ENCODE measurements at places on chromosomes 2 and 18. TPM values are rescaled to one million over a fixed set of nuclear protein-coding genes. Genes with fewer than 3 reads are reported as not detected.

The DNER gene
- 1.1 TPM for total RNA-seq

The IL36RN gene
- not detected for total RNA-seq

The CDH7 gene
- not detected for total RNA-seq

The UGT1A10 gene
- not detected for total RNA-seq

The TEX51 gene
- not detected for total RNA-seq

The ONECUT2 gene
- 0.09 TPM for total RNA-seq

The MALL gene
- total RNA-seq, result 12.3 TPM

DNA sequence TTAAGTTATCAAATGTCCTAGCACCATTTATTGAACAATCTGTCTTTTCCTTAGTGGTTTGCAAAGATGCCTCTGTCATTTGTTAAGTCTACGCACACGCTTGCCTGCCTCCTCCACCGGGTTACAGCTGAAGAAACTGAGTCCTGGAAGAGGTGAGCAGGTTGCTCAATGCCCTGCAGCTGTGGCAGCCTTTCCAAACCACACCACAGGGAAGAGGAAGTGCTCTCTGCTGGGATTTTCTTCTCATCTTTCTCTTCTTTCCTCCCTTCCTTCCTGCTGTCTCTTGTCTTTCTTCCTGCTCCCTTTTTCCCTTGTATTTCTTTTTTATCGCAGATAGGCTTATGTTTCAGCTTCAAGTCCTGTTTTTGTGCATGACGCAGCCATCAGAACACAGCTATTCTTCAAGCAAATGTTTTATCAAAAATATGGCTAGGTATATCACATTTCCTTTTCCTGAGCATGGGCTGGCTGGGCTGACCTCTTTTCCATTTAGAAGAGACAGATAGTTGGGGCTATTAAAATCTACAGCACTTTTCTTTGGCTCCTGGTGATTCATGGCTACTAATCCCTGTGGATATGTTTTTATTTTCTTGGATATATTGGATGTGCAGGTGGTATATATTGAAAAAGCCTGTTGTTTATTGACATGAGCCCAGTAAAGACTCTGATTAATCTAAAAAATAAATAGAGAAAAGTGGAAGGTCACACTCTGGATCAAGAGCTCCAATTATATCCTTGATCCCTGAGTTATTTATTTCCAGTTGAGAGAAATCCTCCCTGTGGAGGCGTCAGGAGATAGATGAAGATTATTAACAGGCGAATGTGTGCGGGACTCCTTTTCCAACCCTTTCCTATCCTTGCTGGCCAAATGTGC, 214.6 kb downstream of the TSN start:
- DNase-seq, result no peak

DNA sequence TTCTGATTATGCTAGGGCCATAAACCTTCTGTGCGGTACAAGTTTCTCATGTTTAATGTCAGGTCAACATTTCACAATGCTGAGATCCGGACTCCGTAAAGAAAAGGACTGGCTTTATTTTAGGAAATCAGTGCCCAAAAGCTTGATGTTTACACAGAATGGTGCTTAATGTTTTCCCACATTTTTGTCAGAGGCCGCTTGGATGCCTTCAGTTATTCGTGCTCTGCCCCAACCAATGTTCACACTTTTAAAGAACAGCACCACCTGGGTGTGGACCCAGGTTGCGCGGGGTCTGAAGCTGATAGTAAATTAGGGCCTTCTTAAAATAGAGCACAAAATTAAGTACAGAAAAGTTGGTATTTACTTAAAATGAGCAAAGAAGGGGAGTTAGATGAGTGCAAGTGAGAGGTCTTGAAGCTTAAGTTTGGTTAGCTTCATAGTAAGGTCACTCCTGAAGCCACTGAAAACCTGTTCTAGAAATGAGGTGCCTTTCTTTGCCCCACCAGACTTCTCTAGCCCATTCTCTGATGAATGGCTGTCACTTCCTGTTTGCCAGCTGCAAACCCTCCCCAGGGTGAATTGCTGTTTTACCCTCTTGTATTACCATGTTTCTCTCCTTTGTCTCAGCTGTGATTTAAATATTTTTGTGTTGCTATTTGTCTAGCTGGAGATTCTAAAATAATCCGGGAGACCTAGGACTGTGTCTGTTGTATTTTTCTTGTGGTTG, 20.5 kb downstream of the SLC3A1 start:
- DNase-seq, result no peak

GRCh38 chr2:46416739-46417403, 62.5 kb upstream of the TMEM247 start:
- no peak for DNase-seq

DNA sequence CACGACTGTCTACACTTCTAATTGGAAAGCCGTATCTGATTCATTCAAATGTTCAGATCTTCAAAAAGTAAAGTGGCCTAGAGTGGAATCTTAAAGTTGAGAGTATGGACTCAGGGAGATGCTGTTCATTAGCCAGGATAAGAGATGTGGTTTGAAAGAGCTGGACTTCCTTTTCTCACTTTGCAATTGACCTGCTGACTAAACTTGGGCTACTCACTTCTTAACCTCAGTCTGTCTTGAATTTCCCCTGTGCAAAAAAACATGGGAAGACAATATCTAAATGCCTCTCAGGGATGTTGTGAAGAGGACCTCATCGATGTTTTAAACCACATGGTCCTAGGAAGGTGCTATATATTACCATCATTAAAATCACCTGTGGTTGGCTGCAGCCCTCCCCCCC, 64.1 kb downstream of the BCL2 start:
- no peak for DNase-seq

- no peak for DNase-seq
Measured at GRCh38 chr2:217049422-217049821, 189.6 kb upstream of the TNP1 start.

DNA sequence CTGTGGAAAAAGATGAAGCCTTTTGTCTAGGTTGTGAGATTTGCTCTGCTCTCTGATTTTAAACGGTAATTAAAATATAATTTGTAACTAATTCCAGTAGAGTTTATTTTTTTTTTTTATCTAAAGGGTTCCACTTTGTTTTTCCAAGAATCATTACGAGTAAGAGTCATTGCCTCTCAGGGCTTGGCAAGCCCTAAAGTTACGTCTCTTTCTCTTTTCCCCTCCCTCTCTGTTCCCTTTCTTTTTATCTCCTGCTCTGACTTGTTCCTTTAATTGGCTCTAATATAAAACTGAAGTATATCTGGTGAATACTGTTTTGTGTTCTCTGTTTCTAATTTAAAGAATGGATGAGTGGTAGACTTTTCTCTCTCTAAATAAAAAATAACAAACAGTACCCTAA, 75.8 kb downstream of the CALCRL start:
- no peak for DNase-seq

DNA sequence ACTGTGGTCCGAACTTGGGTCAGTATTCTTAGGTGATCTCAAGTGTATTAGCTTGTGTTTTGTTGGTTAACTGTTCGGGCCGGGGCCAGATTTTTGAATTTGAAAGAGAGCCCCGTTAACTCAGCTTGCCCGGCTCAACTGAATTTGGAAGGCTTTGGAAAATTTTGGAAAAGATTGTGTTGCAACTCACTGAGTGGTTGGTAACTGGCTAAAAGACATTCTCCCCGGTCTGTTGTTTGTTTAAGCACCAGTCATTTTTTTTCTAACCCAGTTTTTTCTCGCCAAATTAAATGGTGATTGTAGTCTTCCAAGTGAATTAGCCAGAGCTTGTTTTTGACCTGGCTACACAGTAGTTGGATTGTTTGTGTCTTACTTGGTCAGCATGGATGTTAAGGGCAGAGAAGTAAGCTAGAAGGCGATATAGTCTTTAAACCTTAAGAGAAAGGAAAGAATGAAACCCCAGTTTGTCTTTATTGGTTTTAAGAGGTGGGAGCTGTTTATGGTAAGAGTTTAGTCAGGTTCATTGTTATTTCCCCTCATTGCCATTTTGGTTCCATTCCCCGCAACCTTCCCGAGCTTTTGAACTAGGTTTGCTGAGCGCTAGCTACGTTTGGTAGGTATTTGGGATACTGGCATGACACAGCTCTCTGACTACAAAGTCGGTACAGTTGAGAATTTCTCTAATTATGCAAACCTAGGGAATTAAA, 2.4 kb downstream of the MAP4K4 start:
- DNase-seq, result no peak

GRCh38 chr2:15287447-15288184, 273.5 kb downstream of the NBAS start:
- DNase-seq, result no peak

- no peak for DNase-seq
Measured at GRCh38 chr2:20398956-20399567, 47.8 kb upstream of the RHOB start.

DNA sequence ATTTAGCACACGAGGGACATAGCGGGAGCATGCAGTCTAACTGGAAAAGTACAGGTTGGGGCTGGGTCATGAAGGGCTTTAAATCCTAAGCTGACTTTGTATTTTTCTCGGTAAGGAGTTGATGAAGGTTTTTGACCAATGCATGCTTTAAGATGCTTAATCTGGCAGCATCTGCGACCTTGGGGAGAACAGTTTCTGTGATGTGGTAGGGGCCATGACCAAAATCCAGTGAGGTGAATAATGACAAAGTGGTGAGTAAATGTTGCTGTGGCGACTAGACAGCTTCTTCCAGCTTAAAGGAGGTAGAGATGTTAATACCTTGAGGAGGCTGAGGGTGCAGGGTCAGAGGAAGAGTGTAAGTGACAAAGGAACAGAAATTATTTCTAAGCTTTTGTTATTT, 174.6 kb upstream of the ALPP start:
- no peak for DNase-seq

DNA sequence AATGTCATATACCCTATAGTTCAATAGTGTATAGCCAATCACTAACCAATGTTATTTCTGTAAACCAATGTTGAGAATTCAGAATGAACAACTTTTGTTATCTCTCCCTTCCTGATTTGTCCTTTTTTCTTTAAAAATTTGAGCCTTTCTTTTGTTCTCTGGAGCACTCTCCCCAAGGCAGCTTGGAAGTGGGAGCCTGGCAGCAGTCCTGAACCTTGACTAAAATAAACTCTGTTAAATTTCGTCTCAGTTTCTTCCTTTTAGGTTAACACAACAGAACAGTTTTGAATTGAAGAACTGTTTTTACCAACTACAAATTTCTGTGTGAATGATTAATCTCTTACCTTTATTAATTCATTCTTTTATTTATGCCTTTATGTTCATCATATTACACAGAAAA, 35.9 kb downstream of the CD302 start:
- DNase-seq, result no peak

DNA sequence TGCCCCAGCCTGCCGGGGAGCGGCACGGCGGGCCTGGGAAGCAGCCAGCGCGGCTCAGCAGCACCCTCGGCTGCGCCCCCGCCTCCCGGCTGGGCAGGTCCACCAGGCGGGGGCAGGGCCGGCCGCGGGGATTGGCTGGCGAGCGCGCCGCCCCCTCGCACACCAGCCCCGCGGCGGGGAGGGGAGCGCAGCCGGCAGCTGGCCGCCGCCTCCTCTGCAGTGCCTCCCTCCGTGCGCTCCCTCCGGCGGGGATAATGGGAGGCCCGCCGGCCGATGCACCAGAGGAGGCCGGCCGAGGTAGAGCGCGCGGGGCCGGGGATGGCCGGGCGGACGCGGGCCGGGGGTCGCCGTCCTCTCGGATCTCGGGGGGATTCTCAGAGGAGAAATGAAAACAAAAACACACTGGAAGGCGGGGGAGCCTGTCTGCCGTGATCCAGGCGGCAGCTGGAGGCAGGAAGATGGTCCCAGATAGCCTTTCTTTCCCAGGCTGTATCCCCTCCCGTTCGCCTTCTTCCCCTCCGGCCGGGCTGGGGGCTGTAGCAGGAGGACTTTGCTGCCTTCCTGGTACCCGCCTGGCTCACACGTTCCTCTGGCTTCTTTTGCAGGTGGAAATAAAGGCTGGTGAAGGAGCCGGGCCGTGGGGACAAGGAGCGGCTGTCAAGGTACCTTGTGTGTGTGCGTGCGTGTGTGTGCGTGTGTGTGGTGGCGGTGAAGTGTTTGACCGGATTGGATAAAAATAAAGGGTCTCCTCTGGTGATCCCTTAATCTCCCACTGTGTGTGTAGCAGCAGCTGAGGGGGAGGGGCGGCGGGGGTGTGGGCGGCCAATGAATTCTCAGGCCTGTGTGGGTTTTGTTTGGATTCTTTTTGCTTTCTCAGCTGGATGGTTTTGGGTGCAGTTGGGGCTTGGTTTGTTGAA, 18.1 kb downstream of the TET3 start:
- DNase-seq, result peak; percentile 78

DNA sequence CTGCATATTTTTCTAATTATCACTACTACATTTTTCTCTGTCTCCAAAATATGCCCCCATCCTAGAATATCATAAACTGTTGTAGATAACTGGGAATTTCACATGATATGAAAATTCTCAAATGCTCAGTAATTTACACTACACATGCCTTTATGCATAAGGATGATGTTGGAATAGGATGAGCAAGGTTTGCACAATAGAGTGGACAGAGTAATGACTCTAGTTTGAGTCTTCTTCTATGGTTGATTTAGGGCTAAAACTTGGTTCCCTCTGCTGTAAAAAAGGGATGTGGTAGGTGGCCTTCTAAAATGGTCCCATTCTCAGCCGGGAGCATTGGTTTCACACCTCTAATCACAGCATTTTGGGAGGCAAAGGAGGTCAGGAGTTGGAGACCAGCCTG, 129.9 kb downstream of the BCL11A start:
- no peak for DNase-seq

GRCh38 chr2:211144078-211144477, 587.7 kb downstream of the CPS1 start:
- DNase-seq, result no peak

DNA sequence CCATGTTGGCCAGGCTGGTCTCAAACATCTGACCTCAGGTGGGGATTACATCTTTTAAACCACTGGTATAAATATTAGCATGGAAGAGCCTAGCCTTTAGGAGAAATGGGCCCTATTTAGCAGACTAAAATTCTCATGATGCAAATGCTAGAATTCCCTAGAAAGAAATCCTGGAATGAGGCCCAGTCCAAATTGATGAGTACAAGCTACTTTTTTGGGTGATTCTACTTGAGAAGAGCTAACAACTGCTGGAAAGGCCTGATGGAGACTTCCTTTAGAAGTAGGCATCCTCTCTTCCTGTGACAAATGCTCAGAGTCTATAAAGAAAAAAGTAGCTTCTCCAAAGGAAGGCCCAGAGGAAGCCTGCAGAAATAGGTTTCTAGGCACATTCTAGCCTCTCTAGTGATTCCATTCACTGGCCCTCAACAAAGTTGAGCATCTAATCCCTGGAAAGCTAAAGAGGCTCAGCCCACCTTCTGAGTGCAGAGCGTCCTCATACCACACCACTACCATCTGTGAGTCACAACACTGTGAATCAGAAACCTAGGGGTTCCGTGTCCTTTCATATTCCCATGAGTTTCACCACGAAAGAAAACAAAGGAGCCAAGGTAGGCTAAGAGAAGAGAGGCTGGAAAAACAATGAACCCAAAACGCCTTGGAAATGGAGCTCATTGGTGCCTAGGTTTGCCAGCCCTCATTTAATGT, 183.1 kb downstream of the C1D start:
- DNase-seq, result no peak

DNA sequence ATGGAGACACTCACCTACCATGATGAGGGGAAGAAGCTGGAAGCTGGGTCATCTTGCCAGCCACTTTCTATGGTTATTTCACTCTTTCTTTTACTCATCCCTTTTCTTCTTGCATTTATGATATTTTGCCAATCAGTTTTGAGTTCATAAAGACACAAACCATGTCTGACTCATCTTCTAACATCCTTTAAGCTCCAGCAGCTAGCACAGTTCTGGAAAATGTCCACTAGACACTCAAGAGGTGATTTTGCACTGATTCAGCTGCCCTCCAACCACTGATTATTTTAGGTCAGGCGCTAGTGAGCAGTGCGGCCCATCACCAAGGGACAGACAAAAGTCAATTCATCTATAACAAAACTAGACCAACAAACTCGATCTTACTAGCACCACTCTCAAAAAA, 537.1 kb upstream of the ID2 start:
- DNase-seq, result no peak

Data from heart right ventricle (tissue), 16 donors.